Fibroblast of skin of left quadriceps (primary cell): ENCODE measurements at places on chromosomes 7 and 10.

GRCh38 chr7:28126410-28127041 is 54.1 kb downstream of the JAZF1 start:
- DNase-seq, result no peak

GRCh38 chr10:97659589-97659988 is 19.1 kb downstream of the PI4K2A start:
- DNase-seq, result peak; percentile 75

GRCh38 chr7:80018941-80019808 is 115.5 kb upstream of the GNAI1 start:
- DNase-seq, result peak; percentile 31

- no peak for DNase-seq
These were observed 46.2 kb upstream of the COMTD1 start for GRCh38 chr10:75281974-75282373.

DNA sequence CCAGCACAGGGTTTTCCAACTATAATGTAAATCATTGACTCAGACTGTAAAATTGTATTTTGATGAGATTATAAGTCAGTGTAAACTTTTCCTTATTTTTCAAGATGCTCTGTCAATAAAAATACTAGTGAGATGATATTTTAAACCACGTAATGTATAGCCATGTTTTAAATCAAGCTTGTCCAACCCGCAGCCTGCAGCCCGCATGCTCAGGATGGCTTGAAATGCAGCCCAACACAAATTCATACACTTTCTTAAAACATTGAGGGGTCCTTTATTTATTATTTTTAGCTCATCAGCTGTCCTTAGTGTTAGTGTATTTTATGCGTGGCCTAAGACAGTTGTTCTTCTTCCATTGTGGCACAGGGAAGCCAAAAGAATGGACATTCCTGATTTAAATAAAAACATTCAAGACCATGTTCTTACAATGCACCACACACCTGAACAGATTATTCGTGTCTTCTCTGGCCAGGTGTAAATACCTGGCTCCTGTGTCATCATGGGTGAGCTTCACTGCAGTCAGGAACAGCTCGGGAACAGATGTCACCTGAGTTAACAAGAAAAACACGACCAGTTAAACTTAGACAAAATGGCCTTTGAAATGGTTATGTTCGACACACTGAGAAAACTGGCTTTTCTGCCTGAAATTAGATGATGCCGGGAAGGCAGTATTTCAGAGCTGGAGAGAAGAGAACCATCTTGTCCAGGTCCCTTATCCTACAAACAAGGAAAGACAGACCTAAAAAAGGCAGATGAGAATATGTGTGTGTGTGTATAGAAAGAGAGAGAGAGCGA is 5.9 kb downstream of the PITRM1 start:
- DNase-seq, result no peak

DNA sequence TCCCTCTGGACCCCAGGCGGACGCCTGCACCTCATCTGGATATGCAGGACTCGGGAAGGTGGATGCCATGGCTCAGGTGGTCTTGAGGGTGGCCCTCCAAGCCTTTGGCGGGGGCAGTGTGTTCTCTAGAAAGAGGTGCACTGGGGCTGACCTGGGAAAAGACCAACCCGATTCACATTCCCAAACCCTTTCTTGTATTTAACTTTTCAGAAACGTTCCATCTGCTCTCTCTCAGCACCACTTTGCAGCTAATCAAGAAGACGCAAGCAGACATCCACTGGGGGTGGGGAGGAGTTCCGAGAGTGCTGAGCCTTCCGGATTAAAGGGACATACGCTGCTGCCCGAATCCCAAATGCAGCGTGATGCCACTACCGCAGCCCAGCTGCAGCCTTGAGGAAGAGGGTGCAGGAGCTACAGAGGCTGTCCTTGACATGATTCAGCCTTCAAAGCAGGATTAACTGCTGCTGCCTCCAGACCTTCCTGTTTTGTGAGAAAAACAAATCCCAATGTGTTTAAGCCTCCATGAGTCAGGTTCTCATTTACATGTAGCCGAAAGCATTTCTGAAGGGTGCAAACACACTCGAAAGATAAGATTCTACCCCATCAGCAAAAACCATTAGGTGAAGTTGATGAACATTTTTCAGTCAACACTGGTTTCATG is 39.9 kb downstream of the RBM17 start:
- DNase-seq, result no peak

GRCh38 chr10:31120961-31121685 is 89.5 kb upstream of the ZNF438 start:
- DNase-seq, result peak; percentile 75

GRCh38 chr10:102384053-102384452 is 11.5 kb upstream of the NFKB2 start:
- DNase-seq, result no peak

DNA sequence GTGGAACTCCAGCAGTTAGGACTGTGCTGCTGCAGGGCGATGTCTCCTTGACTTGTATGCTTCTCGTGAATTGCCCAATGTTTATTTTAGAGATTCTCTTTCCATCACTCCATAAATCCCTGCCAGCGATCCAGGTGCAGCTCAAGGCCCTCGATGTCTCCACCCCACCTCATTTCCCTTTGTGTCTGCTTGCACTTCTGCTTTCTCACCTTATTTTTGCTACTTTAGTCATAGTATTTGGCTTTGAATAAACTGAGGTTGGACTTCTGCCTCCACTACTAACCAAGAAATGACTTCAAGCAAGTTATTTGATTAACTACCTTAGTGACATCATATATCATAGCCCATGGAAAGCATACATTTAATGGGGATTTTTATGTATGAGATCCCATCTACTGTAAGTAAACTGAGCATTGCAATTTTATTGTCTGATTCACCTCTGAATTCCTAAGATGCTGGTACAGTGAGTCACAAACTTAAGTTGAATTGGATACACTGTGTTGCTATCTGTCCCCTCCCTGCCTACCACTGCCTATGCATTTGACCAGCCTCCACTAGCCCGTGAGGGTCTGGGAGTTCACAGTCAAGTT is 255.8 kb downstream of the ABCA13 start:
- DNase-seq, result peak; percentile 12

DNA sequence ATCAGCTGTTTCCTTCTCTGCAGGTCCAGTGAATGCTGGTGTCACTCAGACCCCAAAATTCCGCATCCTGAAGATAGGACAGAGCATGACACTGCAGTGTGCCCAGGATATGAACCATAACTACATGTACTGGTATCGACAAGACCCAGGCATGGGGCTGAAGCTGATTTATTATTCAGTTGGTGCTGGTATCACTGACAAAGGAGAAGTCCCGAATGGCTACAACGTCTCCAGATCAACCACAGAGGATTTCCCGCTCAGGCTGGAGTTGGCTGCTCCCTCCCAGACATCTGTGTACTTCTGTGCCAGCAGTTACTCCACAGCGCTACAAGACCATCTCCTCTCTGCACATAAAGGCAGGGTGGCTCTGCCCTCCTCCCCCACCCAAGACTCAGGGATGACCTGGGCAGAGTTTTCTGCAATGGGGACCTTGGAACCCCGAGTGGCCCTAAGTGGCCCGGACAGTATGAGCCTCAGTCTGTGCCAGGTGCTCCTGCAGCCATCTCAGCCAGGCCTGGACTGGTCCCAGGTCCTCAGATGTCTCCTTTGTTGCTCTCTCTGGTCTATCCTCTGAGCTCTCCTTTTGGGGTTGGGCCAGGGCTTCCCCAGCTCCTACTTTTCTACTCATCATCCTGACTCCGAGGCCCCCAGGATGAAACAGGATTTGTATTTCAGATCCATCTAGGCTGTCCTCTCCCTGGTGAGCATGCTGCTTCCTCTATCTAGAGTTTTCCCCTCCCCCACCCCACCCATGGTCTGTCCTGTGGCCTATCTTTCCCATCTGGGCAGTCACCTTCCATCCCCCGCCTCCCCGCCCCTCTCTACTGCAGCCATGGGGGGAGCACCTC is 212.1 kb upstream of the PRSS58 start:
- no peak for DNase-seq
